NCI-H1436 (cell line): ENCODE measurements at places on chromosomes 13 and 19.

DNA sequence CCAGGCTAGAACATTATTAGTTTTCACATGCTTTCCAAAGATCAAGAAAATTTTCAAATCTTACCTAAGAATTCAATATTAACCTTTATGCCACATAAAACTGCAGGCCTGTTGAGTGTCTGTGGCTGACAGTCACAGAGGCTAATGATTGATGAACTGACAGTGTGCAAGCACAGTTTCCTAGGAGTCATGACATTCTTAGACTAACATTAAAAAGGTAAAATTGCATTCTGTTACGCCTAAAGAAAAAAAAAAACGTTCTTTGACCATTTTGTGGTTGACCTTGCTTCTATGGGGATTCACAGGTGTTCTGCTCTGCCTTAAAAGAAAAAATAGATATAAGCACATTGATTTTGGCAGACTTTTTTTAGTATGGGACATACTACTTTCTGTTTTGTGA lies 1776.2 kb downstream of the PCDH9 start:
- no peak for DNase-seq

- DNase-seq = no peak
These were observed 7.4 kb upstream of the CYP4F3 start for GRCh38 chr19:15633082-15633835.

DNA sequence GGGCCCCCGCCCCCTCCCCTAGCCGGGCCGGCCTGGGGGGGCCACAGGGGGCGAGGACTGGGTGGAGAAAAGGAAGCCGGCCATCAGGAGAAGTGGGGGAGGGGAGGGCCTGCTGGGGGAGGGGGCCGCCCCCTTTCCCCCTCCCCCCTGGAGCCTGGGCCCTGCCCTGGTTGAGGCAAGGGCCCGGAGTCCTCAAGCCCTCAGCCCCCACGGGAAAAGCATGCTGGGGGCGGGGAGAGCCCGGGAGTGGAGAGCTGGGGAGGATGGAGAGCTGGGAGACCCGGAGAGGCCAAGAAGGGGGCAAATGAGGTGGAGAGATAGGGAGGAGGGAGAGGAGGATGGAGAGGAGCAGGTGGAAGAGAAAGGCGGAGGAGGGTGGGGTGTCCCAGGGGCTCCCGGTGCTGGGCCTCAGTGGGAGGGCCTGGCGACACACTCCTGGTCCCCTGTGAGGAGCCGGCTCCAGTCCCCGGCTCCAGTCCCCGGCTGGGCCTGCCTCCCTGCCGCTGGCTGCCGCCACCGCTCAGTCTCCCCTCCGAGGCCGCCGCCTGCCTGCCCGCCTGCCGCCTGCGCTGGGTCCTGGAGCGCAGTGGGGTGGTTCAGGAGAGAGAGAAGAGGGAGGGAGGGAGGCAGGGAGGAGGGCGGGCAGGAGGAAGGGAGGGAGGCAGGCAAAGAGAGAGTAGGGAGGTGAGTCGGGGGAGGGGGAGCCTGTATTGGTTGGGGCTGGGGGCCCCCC lies at the start of gene GRIK5:
TSS of gene GRIK5 (minus strand) at position 588 of the 733 bp plus-strand sequence. CDS start 4,436 bp downstream, outside the sequence.
- peak; percentile 40 for DNase-seq

DNA sequence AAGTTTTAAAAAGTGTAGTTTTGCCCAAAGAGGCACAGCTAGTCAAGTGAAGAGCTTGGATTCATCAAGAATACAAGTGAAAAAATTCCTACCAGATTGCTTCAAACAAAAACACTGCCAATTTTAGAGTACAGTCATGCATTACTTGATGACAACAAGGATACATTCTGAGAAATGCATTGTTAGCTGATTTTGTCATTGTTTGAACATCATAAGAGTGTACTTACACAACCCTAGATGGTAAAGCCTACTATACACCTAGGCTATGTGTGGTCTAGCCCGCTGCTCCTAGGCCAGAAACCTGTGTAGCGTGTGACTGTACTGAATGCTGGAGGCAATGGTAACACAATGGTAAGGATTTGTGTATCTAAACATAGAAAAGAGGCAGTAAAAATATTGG lies 41.1 kb downstream of the TMTC4 start:
- no peak for DNase-seq

DNA sequence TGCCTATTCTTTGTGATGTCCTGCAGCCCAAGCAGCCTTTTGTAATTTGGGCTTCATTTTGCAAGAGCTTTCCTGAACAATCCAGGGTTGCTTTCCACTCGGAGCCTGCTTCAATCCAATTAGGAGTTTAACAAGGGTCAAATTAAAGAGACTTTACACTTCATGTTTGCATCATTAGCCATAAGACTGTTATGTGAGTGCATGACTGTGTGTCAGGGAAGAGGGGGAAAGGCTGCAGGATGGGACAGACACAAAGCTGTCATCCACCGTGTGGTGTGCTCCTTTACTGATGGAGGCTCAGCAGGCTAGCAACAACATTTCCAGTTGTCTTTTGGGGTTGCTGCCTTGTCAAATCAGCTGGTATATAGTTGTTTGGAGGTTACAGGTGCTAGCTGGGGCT lies 23.7 kb upstream of the MAB21L1 start:
- no peak for DNase-seq

- DNase-seq = no peak
These were observed 748.2 kb upstream of the SLITRK5 start for GRCh38 chr13:86922936-86923335.

- DNase-seq = no peak
These were observed 996 bp downstream of the ERVV-2 start for GRCh38 chr19:53045536-53045935.

GRCh38 chr19:12034198-12034597 lies 1.3 kb downstream of the ZNF433 start:
- DNase-seq = no peak

DNA sequence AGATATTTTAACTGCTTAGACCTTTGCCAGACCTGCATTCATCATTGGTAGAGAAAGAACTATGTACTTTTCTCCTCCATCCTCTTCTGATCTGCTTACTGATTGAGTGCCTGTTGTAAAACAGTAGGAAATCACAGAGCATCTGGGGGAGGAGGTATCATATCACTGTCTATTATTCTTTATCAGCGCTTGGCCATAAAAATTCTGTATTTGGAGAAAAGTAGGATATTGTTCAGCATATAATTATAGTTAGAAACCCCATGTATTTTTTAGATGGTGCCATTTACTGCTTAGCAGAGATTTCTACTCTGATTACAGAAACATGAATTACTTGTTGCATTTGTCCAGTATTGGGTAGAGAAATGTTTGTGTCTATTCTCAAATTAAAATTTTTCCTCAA lies 62.4 kb downstream of the URI1 start:
- no peak for DNase-seq

GRCh38 chr13:92823059-92823458 lies 403.5 kb upstream of the GPC6 start:
- no peak for DNase-seq

GRCh38 chr19:54014920-54015560 lies 23.6 kb downstream of the CACNG6 start:
- DNase-seq = peak; percentile 74

GRCh38 chr13:75705395-75705794 lies 69.3 kb downstream of the LMO7 start:
- no peak for DNase-seq

GRCh38 chr13:94056362-94056990 lies 423.0 kb downstream of the DCT start:
- DNase-seq = no peak
